Esophagus squamous epithelium (tissue), 5 donors: ENCODE measurements at places on chromosomes 2 and 18. TPM values are rescaled to one million over a fixed set of nuclear protein-coding genes. Genes with fewer than 3 reads are reported as not detected.
A peak's percentile ranks its signal among the peaks of the same experiment; 100 is the strongest.

- peaks cover 17% of the 10 kb centered on the region for H3K4me1 ChIP-seq
- H3K36me3 ChIP-seq = no peaks in the 10 kb centered on the region
- DNase-seq = no peak
- no peak overlapping the region for H3K27ac ChIP-seq
These were observed 168.0 kb downstream of the SPP2 start for GRCh38 chr2:234218266-234219045.

DNA sequence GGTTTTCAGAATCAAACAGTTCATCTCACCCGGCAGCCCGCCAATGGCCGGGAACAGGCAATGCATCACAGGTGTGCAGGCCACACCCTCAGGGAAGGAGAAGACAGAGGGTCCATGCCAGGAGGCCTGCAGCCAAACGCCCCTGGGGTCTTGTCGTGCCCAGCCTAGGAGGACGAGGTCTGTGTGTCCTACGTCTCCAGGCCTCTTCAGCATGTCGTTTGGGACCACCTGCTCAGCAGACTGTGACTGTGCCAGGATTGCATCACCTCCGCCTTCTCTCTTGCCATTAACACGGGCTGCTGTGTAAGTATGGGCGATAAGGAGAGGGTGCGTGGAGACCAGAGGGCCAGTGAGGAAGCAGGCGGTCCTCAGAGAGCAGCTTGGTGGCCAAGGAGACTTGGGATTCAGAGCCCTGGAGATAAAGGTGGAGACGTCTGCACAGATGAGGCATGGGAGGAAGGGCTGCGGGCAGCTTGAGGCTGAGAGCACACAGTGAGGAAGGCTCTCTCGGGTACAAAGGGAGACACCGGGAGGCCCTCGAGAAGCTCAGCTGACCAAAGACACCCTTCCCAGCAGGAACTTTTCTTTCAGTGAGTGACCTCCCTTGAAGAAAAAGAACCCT lies 37.4 kb upstream of the KLHL29 start:
- H3K4me3 ChIP-seq = no peak overlapping the region
- H3K27me3 ChIP-seq = peaks cover 20% of the 10 kb centered on the region
- peaks cover 6% of the 10 kb centered on the region for H3K4me1 ChIP-seq
- H3K36me3 ChIP-seq = no peaks in the 10 kb centered on the region
- DNase-seq = no peak

Gene ABCG8
- not detected for total RNA-seq

- peak overlapping the region; percentile 81 for H3K27ac ChIP-seq
- no peak overlapping the region for H3K4me3 ChIP-seq
- no peaks in the 10 kb centered on the region for H3K36me3 ChIP-seq
- no peaks in the 10 kb centered on the region for H3K27me3 ChIP-seq
These were observed 91.4 kb downstream of the MAPK4 start for GRCh38 chr18:50651334-50651733.

DNA sequence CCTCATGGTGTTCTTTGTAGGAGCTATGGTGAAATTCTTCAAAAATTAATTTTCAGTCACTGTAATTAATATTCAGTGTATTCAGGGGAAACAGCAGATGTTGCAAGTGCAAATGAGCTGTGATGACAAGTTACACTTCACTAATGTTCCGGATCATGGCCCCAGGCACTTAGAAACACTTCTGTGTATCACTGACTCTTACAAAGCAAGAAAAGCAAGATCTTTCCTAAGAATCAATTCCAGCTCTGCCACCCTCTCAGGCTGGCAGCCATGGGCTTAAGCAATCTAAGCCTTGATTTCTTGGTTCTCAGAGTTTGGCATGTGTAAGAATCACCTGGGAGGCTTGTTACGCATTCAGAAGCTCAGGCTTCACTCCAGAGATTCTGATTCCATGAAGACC lies 78.0 kb downstream of the MARCHF4 start:
- DNase-seq = no peak
- peak overlapping the region; percentile 48 for H3K27ac ChIP-seq
- H3K4me3 ChIP-seq = no peak overlapping the region

Gene GPR39
- 1.1 TPM for total RNA-seq

Gene C2orf15
- 0.76 TPM for total RNA-seq

GRCh38 chr18:35716169-35716831 lies 134.8 kb downstream of the GALNT1 start:
- H3K36me3 ChIP-seq = peaks cover 22% of the 10 kb centered on the region
- H3K27me3 ChIP-seq = no peaks in the 10 kb centered on the region
- H3K4me1 ChIP-seq = no peaks in the 10 kb centered on the region

GRCh38 chr2:113225263-113226259 lies 51.8 kb downstream of the PSD4 start:
- no peak overlapping the region for H3K27ac ChIP-seq
- no peaks in the 10 kb centered on the region for H3K27me3 ChIP-seq
- no peak overlapping the region for H3K4me3 ChIP-seq
- no peaks in the 10 kb centered on the region for H3K36me3 ChIP-seq

Gene OLA1
- total RNA-seq = 85.1 TPM

Gene ASTL
- not detected for total RNA-seq

GRCh38 chr18:24198461-24198860 lies 59.6 kb downstream of the CABYR start:
- no peaks in the 10 kb centered on the region for H3K36me3 ChIP-seq
- no peak overlapping the region for H3K27ac ChIP-seq
- DNase-seq = no peak
- no peak overlapping the region for H3K4me3 ChIP-seq
- H3K27me3 ChIP-seq = no peaks in the 10 kb centered on the region

Gene TCF23
- not detected for total RNA-seq

Gene CTAGE1
- total RNA-seq = not detected

GRCh38 chr18:24992491-24992890 lies 359.5 kb downstream of the ZNF521 start:
- H3K27ac ChIP-seq = no peak overlapping the region
- no peaks in the 10 kb centered on the region for H3K4me1 ChIP-seq
- H3K27me3 ChIP-seq = no peaks in the 10 kb centered on the region
- DNase-seq = no peak
- no peak overlapping the region for H3K4me3 ChIP-seq
- H3K36me3 ChIP-seq = no peaks in the 10 kb centered on the region
